ENCODE measurements at places on chromosomes 4 and X.

DNA sequence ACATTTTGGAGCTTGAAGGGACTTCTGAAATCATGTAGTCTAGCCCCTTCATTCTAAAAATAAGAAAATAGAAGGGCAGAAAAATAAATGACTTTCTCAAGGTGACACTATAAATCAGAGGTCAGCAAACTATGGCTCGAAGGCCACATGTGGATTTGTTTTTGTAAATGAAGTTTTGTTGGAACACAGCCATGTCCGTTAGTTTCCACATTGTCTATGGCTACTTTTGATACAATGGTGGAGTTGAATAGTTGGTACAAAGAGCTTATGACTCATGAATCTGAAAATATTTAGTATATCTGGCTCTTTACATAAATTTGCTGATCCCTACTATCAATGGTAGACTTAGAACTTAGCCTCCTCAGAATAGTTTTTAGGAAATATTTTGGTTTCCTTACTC is 302.4 kb upstream of the PRPS2 start:
- DNase-seq, result no peak

GRCh38 chrX:149631234-149632165 is at the start of gene TMEM185A:
Gene TMEM185A, minus strand, starts transcription at chrX:149631792. Its CDS starts 212 bp downstream, at chrX:149631580.
- no peak for DNase-seq

GRCh38 chr4:31366041-31366440 is 645.9 kb downstream of the PCDH7 start:
- no peak for DNase-seq

- no peak for DNase-seq
Observed at GRCh38 chr4:69126024-69126423, 29.8 kb downstream of the UGT2B7 start.

Measured in AML-193 (cell line).